Type B pancreatic cell (in vitro differentiated cells): ENCODE measurements at places on chromosomes 16 and 17. TPM values are rescaled to one million over a fixed set of nuclear protein-coding genes. Genes with fewer than 3 reads are reported as not detected.
A peak's percentile ranks its signal among the peaks of the same experiment; 100 is the strongest.

ABCC12 gene
- 0.10 TPM in 1 of 2 replicates, not detected in the other for total RNA-seq

DNA sequence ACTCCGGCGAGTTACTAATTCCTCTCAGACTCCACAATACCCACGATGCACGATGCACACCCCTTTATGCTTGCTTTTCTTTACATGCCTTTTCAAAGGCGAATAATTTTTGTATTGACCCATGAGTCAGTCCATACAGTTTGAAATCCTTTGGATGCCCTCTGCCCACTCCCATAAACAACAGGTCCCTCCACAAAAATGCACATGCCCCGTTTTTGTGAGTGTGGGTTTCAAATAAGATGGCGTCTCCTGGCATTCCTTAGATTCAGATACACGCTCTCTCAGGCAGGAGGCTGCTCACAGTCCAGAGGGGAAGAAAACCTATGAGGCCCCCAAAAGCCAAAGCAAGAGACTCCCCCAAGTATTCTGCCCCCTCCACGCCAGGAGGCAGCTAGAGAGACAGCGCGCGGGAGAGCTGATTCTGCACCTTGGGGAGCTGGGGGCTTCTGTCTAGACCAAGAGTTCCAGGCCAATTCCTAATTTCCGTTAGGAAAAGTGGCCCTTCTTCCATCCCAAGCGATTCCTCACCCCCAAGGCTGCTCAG, 19.6 kb upstream of the HOXB9 start:
- H3K27ac ChIP-seq, result no peak overlapping the region
- no peaks in the 10 kb centered on the region for H3K36me3 ChIP-seq
- no peak for DNase-seq
- peak overlapping the region; percentile 61 for H3K4me3 ChIP-seq
- H3K4me1 ChIP-seq, result peaks cover 4% of the 10 kb centered on the region

FOXN1 gene
- total RNA-seq, result 1.0 and 1.2 TPM in 2 replicates

DNA sequence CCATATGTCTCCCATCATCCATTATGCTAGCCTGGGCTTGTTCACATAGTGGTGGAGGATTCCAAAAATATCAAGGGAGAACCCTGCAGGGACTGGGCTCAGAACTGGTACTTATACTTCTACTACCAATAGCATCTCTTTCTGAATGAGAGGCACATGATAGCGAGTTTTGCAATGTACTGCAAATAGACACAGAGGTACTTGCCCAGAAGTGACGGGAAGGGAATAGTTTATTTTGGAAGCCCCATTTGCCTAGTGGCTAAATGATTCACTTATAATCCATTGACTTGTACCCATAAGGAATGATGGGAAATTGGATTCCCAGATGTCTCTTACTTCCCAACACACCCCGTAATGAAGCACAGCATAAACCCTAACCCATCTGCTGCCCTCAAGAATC, 124.8 kb upstream of the ERCC4 start:
- no peaks in the 10 kb centered on the region for H3K4me1 ChIP-seq
- H3K27me3 ChIP-seq, result peaks cover 18% of the 10 kb centered on the region
- no peaks in the 10 kb centered on the region for H3K36me3 ChIP-seq

DNA sequence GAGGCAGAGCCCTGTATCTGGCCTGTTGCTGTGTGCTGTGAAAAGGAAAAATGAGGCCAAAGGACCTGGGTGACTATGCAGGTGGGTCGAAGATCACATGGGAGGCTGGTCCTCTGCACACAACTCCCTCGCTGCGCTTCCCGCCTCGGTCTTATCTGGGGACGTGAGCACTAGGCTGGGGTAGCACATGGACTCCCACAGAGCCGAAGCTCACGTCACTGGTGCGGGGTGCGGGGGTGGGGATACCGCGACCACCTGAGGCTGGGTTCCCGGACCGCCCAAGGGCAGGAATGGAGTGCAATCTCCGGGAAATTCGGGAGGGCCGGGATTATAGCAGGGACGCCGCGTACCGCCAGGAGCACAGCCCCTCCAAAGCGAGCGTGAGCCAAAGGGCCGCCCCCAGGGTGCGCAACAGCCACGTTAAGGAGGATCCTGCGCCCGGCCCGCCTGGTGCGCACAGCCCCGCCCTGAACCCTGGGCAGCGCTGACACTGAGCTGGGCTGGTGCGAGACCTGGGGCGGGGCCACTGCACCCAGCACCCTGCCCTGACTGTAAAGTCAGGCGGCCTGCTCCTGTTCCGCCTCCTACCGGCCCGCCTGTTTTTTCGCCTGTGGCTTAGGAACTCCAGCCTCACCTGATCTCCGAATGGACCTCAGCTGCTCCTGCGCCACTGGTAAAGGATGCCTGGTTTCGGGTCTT, 4.8 kb downstream of the MT1A start:
- no peak for DNase-seq
- no peaks in the 10 kb centered on the region for H3K4me1 ChIP-seq
- no peaks in the 10 kb centered on the region for H3K36me3 ChIP-seq
- H3K27ac ChIP-seq, result no peak overlapping the region
- H3K27me3 ChIP-seq, result peaks cover 96% of the 10 kb centered on the region
